ENCODE measurements at places on chromosomes 11 and 22.

DNA sequence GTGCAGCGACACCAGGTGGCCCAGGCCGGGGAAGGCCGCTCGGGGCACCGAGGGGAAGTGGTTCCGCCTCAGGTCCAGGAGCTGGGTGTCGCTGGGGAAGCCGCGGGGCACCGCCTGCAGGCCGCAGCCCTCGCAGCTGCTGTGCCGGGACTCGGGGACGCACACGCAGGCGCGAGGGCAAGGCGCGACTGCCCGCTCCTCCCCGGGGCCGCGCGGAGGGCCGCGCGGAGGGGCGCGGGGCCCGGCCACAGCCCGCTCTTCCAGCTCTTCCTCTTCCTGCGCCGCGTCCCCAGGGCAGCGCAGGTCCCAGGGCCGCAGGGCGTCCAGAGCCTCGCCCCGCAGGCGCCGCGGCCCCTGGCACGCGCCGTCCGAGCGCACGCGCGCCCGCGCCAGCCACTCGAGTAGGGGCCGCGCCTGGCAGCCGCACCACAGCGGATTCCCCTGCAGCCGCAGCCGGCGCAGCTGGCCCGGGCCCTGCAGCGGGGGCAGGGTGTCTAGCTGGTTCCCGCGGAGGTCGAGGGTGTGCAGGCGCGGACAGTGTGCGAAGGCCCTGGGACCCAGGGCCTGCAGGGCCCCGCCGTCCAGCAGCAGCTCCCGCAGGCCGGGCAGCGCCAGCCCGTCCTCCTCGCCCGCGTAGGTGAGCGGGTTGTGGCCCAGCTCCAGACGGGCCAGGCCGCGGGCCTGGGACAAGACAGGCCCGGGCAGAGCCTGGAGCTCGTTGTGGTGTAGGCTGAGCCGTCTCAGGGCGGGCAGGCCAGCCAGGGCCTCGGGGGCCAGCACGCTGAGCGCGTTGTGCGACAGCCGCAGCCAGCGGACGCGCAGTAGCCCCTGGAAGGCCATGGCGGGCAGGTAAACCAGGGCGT lies 2.8 kb downstream of the CHADL start:
- peak; percentile 85 for DNase-seq

- no peak for DNase-seq
Observed at GRCh38 chr11:69220561-69221051, 64.9 kb downstream of the SMIM38 start.

- no peak for DNase-seq
Observed at GRCh38 chr11:27470826-27471588, 1.6 kb downstream of the LGR4 start.

DNA sequence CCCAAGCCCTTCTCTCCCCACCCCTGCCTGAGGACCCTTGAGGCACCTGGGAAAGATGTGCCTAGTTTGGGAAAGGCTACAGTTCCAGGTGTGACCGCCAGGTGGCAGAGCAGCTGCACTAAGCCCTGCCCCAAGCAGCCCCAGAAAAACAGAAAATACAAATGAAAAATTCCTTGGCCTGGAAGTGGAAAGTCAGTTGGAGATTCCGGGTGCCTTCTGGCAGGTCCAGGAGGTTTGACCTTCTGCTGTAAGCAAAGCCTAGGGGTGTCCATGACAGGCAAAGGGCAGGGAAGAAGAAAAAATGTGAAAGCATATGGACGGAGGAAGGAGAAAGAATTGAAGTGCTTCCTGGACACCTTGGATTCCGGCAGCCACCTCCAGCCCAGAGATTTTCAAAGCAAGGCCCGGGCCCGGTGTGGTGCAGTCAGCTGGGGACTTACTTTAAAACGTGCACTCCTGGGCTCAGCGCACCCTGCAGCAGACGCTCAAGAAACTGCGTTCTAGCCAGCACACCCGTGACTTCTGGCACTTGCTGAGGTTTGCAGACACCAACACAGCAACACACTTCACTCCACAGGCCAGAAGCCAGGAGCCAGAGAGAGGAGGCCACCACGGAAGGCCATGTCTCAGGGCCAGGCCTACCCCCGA lies 37.3 kb upstream of the SLC22A12 start:
- DNase-seq: peak; percentile 46

GRCh38 chr11:45919806-45920530 lies 2.3 kb upstream of the PEX16 start:
- DNase-seq: no peak

GRCh38 chr11:66639066-66639813 lies 737 bp downstream of the RBM4 start:
- DNase-seq: peak; percentile 65

DNA sequence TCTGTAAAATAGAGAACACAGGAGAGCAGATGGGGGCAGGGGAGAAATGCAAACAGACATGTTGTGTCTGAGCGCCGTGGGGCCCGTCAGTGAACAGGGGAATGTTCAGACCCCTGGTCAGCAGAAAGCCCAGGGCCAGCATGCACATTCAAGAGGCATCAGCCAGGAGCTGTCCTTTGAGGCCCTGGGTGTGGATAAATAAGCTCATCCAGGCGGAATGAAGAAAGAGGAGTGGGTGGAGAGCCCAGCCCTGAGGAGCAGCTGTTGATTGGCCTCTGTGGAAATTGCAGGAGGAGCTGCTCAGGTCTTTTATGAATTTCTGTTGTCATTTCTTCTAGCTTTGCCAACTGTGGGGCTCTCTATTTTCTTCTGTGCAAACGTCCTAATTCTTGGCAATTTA lies 49.7 kb upstream of the CECR2 start:
- no peak for DNase-seq

DNA sequence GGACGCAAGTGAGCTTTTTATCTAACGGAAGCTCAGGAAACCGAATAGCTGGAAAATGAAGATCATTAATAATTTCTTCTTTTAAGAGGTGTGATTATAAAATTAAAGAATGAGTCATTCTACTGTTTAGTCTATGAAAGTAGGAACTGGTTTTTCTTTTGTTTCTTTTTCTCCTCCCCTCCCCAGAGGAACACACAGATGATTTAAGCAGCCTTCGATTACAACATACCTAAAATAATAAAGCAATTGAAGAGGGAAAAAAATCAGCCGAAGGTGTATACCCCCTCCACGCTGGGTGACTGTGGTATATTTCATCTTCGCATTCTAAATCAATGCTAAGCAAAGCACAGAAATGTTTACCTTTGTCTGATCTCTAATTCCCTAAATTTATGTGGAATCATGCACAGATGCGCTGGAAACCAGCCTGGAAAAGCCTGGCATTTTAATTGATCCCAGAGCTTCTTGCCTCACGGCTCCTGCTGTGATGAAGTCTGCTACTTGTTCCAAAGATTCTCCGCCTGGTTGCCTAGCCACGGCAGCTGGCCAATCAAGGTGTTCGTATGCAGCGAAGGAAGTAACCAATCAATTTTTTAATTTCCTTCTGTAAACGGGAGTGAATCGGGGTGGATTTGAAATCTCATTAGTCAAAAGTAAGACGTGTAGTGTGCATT lies 133.9 kb downstream of the FANCF start:
- no peak for DNase-seq

- peak; percentile 74 for DNase-seq
Observed at GRCh38 chr11:63888170-63889086, 28.5 kb downstream of the RCOR2 start.

DNA sequence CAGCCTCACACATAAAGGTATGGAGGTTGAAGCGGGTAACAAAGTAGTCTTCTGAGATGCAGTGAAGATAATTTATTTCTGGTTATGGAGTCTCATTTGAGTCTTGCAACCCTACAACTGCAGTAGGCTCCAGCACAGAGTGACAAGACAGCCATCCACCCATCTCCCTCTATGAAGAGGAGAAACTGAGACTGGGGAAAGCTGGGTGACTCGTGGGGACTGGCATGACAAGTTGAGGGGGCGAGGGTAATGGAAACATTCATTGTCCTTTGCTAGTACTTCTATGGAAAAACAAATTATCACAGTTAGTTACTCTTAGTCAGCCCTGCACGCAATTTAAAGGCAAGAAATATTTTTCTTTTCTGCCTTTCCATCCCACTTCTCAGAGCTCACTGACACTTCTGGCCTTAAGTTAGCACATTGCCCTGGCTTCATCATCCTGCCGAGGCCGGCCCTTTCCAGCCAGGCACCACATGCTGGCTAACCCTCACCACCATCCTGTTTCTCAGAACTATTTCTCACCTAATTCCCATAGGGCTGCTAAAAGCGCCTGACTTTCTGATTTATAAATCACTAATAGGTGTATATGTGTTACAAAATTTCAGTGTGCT lies 361.1 kb downstream of the ETS1 start:
- DNase-seq: no peak

- no peak for DNase-seq
Observed at GRCh38 chr11:2863276-2863618, 22.3 kb downstream of the CDKN1C start.

GRCh38 chr11:118699506-118700220 lies 20.2 kb upstream of the TREH start:
- peak; percentile 85 for DNase-seq

- no peak for DNase-seq
Observed at GRCh38 chr11:118612378-118612777, 5.0 kb downstream of the PHLDB1 start.

- no peak for DNase-seq
Observed at GRCh38 chr22:19984201-19984753, 32.3 kb downstream of the ARVCF start.

DNA sequence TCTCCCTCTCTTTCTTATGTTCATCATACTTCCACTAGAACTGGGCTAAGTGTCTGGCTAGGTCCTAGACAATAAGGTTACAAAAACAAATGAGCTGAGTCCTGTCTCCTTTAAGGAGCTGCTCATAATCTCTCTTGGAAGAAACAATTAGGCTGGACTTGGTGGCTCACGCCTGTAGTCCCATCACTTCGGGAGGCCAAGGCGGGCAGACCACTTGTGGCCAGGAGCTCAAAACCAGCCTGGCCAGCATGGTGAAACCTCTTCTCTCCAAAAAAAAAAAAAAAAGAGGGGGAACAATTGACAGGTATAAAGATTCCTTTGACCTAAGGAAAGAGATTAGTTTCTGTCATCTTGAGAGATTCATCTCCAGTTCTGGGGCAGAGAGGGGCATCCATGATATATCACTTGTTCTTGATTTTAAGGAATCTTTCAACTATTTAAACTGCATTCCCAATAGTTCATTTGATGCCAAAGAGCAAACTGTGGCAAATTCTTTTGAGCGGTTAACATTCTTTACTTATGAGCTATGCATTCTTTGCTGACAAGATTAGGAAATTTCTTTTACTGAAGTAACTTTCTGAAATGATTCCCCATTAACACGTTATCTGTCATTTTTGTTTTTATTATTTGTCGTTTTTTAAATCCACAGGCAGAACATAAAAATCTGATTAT lies 125.5 kb downstream of the C11orf87 start:
- no peak for DNase-seq

DNA sequence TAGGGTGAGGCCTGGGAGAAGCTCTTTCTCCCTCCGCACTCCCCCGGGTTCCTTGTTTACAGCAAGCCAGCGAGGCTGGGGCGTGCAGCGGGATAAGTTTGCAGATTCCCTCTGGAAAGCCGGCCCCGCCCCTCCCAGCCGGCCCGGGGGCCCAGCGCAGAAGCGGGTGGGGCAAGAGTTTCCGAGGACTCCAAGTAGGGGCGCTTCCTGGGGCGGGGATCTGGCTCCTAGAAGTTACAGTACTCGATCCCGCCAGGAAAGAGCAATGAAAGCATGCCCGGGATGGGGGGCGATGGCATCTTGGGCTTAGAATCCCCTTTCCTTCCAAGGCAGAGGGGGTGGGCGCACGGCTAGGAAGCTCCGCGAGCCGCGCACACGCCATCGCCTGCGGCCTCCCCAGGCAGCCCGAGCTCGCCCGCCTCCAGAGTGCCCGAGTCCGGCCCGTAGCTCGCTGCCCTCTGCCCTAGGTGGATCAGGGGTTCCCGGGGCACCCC lies 385 bp downstream of the TST start:
- no peak for DNase-seq

GRCh38 chr22:19892257-19892879 lies 37.7 kb upstream of the GNB1L start:
- peak; percentile 32 for DNase-seq

GRCh38 chr11:36627006-36627405 lies 29.0 kb upstream of the RAG2 start:
- DNase-seq: no peak

DNA sequence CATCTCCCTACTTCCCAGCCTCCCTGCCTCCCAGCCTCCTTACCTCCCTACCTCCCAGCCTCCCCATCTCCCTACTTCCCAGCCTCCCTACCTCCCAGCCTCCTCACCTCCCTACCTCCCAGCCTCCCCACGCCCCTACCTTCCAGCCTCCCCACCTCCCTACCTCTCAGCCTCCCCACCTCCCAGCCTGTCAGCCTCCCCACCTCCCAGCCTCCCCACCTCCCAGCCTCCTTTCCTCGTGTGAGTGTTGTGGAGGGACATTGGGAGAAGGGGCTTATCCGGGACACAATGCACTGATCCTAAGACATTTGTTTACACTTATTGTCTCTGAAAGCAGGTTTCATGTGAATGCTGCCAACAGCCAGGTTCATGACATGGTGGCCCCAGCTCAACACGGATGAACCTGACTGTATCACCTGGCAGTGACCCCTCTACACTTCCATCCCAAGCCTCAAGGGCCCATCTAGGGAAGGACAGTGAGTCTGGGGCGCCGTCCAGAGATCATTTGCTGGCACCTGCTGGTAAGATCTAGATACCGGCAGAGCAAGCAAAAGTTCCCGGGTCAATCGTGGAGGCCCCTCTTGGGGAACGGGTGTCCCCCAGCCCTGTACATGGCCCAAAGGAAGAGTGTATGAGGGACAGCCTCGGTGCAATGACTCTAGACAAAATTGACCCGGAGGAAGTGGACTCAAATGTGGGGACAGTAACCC lies 34.5 kb upstream of the TH start:
- no peak for DNase-seq

DNA sequence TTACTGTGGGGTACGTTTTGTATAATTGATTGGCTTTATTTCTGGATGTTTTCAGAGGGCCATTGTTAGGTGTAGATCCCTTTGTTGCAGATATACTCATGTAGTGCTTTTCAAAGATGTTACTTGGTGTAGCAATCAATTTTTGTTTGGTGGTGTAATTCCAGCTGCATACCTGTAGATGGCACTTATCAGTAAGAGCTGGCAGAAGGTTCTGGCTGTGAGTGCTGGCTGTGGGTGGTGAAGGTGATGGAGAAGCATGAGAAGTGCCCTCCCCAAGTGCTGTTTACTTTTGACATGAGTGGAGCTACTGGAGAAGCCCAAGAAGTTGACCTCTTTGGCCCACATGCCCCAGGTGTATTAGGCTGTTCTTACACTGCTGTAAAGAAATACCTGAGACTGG lies 1074.9 kb downstream of the FAM181B start:
- no peak for DNase-seq
